ENCODE measurements at places on chromosomes 6 and 20.
A peak's percentile ranks its signal among the peaks of the same experiment; 100 is the strongest.

DNA sequence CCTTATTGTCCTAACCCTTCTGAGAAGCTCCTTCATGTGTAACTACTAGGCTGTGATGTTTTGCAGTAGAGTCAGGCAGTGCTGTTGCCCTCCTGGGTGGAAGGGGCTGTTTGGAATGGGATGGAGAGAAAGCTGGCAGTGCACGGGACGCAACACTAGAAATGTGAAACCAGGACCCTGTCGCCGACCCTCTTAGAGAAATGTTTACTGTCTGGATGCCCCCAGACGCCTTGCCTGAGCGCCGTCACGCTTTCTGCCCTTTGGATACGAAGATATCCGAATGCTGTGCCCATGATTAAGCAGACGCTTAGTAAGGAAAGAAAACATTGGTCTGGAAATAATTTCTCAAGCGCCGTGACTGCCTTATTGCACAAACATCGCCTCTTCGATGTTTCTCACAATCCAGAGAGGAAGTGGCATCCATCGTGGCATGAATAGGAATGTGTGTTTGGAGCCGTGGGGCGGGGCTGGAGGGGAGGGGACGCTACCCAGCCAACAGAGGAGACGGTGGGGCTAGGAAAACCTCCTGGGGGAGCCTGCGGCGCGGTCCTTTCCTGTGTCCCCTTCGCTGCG lies 661 bp upstream of the PPP1R14C start:
- no peak for DNase-seq

DNA sequence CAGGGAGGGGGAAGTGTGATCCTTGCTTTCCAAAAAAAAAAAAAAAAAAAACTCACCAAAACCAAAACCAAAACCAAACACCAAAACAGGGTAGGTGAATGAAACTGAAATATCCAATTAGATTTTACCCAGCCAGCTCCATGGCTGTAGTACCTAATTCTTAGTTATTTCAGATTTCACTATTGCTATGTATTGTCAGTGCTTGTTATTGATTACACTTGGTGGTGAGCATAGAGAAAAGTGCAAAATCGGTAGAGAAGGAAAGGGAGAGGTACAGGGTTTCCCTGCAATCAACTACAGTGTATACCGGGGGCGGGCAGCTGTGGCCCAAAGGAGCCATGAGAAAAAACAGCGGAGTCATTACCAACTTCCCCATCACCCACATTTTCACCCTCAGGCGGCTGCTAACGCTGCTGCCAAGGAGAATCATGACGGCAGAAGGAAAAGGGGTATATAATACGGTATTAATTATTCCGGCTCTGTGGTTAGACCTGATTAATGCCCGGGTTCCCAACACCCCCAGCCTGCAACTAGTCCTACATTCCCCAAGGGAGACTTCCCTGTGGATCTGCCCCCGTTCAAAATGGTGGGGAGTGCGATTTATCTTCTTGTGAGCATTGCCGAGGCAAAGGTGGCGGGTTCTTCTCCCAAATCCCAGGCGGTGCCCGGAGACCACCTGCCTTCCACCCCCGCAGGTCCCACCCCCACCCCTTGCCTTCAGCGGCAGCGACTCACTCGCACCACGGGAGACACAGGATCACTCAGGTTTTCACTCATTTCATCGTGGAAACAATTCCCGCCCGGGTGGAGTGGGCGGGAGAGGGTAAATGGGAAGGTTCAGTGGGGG lies at the start of gene C6orf62:
C6orf62 (minus strand) TSS at position 30 of the 847 bp plus-strand sequence. CDS start 486 bp downstream, outside the sequence.
- DNase-seq, result peak; percentile 49

DNA sequence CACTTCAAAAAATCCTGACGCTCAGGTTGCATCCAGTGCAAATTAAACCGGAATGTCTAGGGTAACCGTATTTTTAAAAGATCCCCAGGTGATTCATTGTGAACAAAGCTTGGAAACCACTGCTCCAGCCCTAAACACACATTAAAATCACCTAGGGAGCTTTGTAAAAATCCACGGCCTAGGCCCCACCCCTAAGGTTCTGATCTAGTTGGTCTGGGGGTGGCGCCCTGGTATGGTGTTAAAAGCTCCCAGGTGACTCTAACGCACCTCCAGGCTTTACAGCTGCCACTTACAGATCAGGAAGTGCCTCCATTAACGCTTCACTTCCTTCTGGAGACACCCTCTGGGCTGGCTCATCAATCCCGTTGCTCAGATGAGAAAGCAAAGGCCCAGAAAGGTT lies 92.2 kb downstream of the GRM4 start:
- no peak for DNase-seq

DNA sequence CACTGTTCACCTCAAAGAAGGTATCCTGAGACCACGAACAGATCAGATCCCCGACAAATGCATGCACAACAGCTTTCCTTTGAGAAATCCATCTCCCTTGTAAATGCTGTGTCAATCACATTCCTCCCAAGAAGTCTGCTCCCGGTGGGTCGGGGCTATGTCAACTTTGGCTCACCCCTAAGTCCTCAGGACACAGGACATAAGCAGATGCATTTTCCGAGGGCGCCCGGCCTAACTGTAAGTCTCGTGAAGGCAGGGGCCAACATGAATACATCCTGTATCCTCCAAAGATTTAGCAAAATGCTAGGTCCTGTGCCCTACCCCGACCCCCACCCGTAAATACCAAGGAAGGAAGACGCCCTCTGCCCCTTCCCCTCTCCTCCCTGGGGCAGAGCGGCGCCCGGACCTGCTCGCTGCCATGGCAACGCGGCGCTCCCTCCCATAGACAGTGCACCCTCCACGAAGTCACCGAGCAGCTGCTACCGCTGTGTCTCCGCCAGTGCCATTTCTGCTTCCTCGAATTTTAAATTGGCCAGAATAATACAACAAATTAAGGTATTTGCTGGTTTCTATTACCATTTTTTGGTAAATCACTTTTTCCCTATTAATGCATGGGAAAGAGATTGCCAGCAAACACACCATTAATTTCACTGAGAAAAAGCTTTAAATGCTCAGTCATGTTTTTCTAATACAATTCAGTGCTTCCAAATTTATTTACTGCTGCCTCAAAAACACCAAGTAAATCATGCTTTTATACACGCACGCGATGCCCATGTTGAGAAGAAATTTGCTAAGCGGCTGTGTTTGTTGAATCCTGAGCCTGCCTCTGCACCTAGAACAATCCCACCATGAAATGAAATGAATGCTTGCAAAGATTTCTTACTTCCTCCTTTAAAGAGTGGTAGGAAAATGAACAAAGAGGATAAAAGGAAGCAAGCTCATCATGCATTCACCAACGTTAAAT lies 100.6 kb downstream of the PCSK2 start:
- DNase-seq, result no peak

DNA sequence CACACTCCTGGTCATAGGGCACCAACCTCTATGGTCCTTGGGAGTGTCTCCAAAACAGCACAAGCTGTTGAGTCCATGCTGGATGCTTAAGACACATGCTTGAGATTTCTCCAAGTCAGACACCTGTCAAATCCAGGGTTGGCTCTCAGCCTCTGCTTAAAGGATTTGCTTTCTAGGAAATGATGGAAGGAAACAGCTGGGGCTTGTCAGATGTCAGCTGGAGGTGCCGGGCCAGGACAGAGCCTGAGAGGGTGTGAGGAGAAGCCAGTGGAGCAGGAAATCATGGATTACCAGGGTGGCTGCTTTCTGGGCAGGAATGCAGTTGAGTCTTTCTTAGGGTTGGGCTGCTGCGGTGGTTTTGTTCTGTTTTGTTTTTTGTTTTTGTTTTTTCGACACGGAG lies 83.0 kb upstream of the FAM184A start:
- no peak for DNase-seq

- no peak for DNase-seq
Observed at GRCh38 chr20:39039261-39039660, 77.1 kb downstream of the DHX35 start.

GRCh38 chr6:135909737-135910387 lies 58.4 kb downstream of the PDE7B start:
- DNase-seq, result no peak

- DNase-seq, result no peak
Observed at GRCh38 chr6:99467509-99468106, 42.5 kb upstream of the PNISR start.

GRCh38 chr6:143513410-143513809 lies 1.9 kb upstream of the FUCA2 start:
- DNase-seq, result no peak

DNA sequence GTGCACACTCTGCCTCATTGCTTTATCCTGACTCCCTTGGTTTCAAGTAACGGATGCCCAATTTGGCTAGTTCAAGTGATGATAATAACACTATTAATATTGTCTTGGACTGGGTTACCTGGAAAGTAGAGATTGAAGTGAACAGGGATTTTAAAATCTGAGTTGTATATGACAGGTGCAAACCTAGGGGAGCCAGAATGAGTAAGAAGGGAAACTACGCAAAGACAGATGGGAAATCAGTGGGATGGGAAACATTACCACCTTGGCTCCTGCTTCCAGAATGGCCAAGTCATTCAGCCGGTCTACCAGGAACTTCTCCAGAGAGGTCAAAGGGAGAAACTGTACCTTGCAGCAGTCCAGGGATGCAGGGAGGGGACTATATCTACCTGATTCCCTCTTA lies 41.9 kb downstream of the OGFRL1 start:
- no peak for DNase-seq

DNA sequence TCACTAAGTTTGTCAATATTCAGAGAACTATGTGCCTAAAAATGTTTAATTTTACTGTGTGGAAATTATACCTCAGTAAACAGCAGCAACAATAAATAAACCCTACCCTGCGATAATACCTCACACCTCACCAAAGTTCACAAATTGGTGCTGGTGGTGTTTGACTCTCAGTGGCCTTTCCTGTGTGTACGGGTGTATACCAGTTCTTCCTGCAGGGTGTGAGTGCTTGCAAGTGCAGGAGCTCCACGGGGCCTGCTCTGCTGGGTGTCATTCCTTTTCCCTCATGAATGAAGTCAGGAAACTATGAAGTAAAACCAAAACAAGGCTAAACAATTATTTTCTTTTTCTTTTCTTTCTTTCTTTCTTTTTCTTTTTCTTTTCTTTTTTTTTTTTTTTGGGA lies 4.1 kb upstream of the ENPP5 start:
- no peak for DNase-seq

- DNase-seq, result no peak
Observed at GRCh38 chr6:152750694-152751093, at the start of gene VIP. TSS of gene VIP (plus strand) at chr6:152750797. CDS start at chr6:152752178, 1,381 bp downstream.

DNA sequence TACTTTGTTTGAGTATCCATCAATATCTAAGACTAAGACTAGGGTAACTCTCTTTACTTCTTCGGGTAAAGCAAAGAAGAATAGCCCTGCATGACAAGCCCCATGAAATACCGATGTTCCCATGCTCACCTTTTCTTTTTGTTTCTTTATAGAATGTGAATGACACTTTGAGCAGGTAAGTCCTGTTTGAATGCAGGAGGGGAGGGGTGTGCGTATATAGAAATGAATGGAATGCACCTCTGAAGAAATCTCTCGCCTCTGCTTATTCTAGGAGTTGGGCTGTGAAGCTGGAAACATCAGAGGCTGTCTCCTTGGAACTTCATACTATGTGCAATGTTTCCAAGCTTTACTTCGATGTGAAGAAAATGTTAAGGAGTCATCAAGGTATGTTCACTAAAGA lies 10.3 kb downstream of the TRIM38 start:
- no peak for DNase-seq

Measured in stimulated activated CD4-positive, alpha-beta T cell treated with anti-CD3 and anti-CD28 coated beads, Interleukin-15, amount 100 ng/mL, for 48 hours (primary cell).